ENCODE measurements at places on chromosomes 4 and X. TPM values are rescaled to one million over a fixed set of nuclear protein-coding genes. Genes with fewer than 3 reads are reported as not detected.
A peak's percentile ranks its signal among the peaks of the same experiment; 100 is the strongest.

- no peak for DNase-seq
Measured at GRCh38 chr4:169934794-169935429, 91.3 kb downstream of the MFAP3L start.

- DNase-seq, result no peak
Measured at GRCh38 chr4:77804471-77804870, 14.7 kb downstream of the CNOT6L start.

GRCh38 chr4:81814987-81815541 lies 343.4 kb upstream of the RASGEF1B start:
- DNase-seq, result no peak

DNA sequence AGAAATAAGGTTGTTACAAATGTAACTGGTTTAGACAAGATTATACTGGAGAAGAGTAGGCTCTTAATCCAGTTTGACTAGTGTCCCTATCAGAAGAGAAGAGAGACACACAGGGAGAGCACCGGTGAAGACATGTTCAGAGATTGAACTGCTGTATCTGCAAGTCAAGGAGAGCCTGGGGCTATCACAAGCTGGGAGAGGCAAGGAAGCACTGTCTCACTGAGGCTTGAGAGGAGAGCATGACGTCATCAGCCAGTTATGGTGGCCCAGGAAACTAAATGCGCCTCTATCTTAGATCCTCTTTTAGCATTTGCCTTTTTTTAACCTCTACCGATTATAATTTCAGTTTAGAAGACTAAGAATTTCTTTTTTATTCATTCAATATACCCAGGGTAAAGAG lies 583.4 kb downstream of the TRAM1L1 start:
- DNase-seq, result no peak

DNA sequence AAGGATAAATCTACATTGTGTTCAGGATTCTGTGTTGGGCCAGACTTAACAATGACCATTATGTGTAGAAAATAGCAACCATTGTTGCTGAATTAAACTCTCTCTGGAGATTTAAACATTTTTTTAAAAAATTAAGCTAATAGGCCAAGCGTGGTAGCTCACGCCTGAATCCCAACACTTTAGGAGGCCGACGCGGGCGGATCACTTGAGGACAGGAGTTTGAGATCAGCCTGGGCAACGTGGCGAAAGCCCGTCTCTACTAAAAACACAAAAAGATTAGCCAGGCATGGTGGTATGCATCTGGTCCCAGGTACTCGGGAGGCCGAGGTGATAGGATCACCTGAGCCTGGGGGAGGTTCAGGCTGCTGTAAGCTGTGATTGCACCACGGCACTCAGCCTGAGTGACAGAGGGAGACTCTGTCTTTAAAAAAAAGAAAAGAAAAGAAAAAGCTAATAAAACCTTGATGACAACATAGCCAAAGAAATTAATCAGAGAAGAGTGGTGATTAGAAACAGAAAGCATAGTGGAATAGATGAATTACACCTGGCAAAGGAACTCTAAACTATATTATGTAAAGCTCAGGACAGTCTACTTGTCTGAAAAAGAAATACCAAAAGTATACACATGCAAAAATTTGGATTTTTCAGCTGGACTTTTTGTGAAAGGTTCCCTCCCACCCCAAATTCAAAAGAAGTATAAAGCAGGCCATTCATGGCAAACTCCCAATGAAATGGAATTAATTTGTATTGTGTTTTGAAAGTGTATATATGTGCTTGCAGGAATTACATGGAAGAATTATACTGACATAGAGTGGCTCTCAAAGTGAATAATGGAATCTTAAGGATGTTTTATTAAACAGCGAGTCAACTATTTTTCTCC lies 21.9 kb downstream of the PLS3 start:
- no peak for DNase-seq

GRCh38 chr4:182085051-182085480 lies 158.1 kb upstream of the TENM3 start:
- DNase-seq, result no peak

GRCh38 chr4:52869196-52869595 lies 7.1 kb downstream of the RASL11B start:
- DNase-seq, result no peak

DNA sequence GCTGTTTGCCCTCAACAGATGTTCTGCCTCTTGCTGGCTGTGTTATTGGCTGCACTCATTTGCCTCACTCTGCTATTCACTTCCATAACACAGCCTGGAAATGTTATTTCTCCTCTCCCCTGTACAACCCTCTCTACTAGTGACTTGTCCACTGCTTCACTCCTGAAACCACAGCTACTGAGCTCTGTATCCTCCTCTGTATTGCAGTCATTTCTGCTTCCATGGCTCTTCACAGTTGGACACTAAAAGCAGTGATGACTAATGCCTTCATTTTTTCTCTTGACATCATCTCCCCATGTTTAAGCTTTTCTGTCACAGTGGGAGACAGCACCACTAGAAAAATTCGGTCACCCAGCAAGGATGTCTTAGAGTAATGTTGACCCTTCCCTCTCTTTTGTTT lies 123.0 kb upstream of the PPP1R2C start:
- DNase-seq, result no peak

GRCh38 chrX:14051416-14051815 lies 21.7 kb upstream of the GEMIN8 start:
- no peak for DNase-seq

GRCh38 chr4:177680308-177680707 lies 238.1 kb upstream of the AGA start:
- no peak for DNase-seq

- no peak for DNase-seq
Measured at GRCh38 chr4:152734699-152735050, 44.9 kb downstream of the TIGD4 start.

GRCh38 chr4:80006935-80007744 lies 65.9 kb downstream of the ANTXR2 start:
- DNase-seq, result peak; percentile 63

- no peak for DNase-seq
Measured at GRCh38 chr4:94746746-94747145, 11.0 kb upstream of the BMPR1B start.

GRCh38 chr4:86223472-86223871 lies 136.4 kb downstream of the MAPK10 start:
- DNase-seq, result peak; percentile 13

DNA sequence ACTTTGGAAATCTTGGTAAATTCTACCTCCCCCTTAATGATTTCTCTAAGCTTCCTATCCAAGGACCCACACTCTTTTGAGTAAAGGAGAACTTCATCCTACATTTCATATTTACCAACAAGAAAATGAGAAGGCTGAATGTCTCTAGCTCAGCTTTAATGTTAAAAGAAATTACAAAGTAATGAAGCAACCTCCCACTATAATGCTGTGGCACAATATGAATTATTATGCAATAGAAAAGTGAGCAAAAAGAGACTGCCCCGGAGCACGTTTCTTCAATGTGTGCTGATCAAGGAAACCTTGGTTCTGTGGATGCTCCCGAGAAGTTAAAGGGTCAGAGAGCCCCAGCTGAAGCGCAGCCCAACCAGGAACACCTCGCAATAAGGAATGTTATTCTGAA lies 9.1 kb upstream of the TBC1D1 start:
- DNase-seq, result no peak

The TLR6 gene
- 0.13 TPM for total RNA-seq

The LIAS gene
- 4.4 TPM for total RNA-seq

The HSFX2 gene
- 0.25 TPM for total RNA-seq

The TLR10 gene
- total RNA-seq, result not detected

The PDE5A gene
- total RNA-seq, result 3.4 TPM

Data from dermis microvascular lymphatic vessel endothelial cell (primary cell).